Hindlimb muscle (tissue), 1 donor: ENCODE measurements at places on chromosomes 5 and 9.

GRCh38 chr5:54087436-54087835 is 222.9 kb downstream of the ARL15 start:
- no peak for DNase-seq

DNA sequence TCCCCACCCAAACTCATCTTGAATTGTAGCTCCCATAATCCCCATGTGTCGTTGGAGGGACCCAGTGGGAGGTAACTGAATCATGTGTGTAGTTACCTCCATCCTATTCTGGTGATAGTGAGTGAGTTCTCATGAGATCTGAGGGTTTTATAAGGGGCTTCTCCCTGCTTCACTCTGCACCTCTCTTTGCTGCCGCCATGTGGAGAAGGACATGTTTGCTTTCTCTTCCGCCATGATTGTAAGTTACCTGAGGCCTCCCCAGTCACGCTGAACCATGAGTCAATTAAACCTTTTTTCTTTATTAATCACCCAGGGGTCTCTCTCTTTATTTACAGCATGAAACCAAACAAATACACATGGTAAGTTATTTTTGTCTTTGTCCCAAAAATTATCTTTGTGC is 726.1 kb downstream of the CDH18 start:
- no peak for DNase-seq

- DNase-seq: no peak
Observed at GRCh38 chr9:114733816-114734215, 51.8 kb upstream of the TEX48 start.

DNA sequence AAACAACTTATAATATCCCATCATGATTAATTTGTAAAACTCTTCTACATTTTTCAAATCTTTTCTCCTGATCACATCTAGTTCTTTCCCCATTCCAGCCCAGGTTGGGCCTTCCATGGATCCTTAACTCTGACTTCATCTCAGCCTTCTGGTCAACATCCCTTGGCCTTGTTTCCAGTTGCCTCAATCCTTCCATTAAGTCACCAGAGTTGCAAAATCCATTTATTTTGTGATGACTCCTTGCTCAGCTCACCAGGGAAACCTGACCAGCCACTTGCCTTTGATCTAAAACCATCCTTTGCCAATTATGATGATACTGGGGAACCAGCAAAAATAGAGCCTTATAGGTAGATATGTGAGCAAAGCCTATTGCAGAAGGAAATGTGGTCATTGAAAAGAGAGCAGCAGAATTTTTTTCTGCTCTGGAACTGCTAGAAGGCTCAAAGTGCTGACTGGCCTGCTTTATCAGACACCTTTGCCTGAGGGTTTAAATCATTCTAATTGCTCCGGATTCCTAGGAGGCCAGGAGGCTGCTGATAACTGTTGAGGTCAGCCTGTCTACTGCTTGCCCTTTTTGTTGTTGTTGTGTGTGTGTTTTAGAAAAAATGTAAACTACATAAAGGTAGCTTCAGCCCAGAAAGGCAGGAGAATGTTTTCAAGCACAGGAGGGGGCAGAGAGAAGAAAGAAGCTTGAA is 512.2 kb upstream of the GRIA1 start:
- DNase-seq: no peak

DNA sequence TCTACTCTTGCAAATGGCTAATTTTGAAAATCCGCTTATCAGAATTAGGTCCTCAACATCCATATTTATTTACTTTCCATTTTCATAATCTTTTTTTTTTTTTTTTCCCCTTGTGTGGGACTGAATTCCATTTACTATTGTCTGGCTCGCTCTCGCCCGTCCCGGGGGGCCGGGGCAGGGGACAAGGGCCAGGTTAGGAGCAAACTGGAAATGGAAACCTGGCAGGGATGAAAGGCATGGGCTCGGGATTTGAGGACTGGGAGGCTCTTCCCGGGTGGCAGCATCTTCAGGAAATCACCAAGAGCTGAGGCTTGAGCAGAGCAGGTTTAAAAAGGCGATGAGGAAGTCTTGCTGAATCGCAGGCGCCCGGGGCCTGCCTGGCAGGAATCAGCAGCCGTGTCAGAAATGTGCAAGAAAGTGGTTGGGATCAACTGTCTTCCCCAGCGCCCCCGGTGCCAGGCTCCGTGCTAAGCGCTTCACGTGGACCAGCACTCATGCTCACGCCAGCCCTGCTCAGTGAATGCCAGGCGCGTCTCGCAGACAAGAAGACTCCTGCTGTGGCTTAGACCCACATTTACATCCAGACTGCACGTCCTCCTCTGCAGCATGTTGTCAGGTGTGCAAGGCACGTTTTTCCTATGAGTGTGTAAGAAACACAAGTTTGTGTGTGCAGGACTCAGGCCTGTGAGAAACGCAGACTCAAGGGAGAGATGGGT is 66.3 kb upstream of the UNC5A start:
- no peak for DNase-seq

DNA sequence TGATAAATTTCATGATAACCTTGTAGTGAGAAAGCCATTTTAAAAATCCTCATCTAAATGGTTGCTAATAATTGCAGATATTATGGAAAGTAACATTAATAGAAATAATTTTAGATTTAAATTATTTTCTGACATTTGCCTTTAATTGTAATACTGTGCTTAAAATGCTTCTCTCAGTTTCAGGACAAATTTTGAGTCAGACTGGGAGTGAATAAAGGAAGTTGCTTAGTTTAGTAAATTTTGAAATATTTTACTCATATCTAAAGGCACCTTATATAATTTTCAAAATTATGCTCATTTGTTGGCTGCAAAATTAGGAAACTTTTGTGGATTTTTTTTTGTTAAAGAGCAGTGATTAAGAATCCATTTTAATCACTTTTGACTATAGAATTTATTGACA is 93.8 kb downstream of the CSNK1G3 start:
- DNase-seq: no peak

DNA sequence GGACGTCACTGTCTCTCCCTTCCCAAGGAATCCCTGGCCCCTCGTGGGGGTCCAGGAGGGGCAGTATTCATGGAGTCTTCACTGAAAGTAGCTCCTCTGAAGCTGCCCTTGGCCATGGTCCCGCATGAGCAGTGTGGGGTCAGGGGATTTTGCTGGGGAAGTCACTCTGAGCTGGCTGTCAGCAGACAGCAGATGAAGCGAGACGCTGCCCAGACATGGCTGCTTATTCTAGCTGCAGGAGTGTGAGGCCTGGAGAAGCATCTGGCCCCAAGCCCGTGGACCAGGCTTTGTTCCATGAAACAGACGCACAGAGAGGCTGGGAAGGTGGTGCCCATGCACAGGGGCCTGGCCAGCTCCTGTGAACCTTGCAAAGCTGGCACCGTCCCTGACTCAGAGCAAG is 21.5 kb upstream of the ASS1 start:
- peak; percentile 46 for DNase-seq

- DNase-seq: peak; percentile 20
Observed at GRCh38 chr5:160747987-160748386, 104.0 kb downstream of the ATP10B start.

GRCh38 chr9:119095072-119095471 is 274.2 kb downstream of the BRINP1 start:
- no peak for DNase-seq

DNA sequence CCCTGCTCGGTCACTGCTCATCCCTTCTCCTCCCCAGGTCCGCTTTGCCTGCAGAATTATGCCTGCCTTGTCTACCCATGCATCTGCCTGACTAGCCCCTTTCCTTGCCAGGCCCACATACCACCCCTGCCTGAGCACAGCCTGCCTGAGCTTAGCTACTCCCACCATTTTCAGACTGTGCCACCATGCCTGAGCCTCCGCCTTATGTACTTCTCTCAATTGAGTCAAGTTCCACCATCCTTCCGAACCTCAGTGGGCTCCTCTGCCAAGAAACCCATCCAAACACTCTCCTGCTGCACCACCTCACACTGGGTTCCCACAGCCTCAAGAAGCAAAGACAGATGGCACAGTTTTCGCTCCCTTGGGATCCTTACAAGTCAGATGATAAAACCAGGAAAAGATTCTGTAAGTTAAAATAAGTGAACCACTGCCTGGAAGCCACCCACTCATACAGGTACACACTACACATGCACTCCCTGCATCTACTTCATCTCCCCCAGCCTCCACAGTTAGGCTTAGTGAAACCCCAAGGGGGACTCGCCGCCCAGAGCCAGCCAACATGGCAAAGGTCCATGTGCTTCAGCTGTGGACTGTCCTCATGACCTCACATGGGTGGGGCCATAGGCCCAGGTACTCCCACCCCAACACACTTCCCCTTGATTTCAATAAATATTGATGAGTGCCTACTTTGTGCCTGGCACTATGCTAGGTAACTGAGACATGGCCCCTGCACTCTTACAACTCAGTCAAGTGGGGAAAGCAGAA is 23.1 kb downstream of the P4HA2 start:
- no peak for DNase-seq

- DNase-seq: no peak
Observed at GRCh38 chr5:139276426-139276825, 17.1 kb upstream of the MATR3 start.

- no peak for DNase-seq
Observed at GRCh38 chr9:83563360-83563759, 25.2 kb upstream of the FRMD3 start.

DNA sequence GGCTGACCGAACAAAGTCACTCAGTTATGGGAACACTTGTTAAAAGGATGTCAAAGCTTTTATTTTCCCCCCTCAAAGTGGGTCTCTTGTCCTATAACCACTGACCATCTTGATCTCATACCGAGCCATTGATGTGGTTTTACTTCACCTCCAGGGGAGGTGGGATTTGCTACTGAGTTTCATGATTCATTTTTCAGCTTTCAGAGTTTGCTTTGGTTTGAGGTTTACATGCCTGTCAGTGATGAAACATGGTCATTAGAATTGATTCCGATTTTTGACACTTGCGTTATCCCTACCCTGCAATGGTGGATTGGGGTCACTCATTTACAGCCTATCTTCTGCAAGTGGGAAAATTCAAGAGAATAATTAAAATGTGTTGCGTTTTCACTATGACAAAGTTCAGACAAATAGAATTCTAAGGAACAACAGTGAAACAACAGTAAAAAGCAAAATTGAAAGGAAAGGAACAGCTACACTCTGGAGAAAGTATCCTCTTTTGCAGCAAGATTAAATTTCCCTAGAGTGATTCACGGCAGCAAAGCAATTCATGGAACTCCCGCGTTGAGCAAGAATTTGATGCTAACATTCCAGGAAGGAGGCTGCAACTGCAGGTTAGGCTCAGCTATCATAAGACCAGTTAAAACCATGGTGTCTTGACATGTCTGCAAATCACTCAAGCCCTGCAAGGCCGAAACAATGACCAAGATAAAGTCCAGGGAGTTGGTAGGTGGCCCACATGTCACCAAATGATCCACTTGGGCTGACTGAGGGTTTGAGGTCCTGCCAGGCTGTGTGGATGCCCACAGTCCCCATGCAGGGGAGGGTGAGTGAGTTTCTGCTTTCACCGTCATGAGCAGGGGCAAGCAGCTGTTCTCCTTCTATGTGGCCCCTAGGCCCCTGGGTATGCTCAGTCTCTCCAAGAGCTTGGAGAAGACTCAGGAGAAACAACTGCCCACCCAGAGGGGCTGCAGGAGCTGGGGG is 9.4 kb downstream of the GADD45G start:
- DNase-seq: no peak

DNA sequence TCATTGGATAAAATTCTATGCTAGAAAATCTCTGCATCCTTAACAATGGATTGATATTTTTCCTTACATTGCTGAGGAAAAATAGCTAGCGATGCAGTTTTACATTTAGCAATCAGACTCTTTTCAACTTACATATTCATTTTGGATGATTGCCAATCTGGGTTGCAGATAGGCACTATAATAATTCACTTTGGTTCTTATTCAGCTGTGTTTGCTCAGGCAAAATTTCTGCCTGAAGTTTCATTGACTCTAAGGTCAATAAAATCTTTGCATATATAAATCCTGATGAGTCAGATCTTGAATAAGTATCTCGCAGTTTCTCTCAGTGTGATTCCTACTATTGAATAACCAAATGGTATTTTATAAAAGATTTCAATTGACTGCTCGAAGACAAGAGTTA is 1105.8 kb downstream of the CDH18 start:
- DNase-seq: no peak

- no peak for DNase-seq
Observed at GRCh38 chr5:66151030-66151429, 6.9 kb downstream of the SREK1 start.

DNA sequence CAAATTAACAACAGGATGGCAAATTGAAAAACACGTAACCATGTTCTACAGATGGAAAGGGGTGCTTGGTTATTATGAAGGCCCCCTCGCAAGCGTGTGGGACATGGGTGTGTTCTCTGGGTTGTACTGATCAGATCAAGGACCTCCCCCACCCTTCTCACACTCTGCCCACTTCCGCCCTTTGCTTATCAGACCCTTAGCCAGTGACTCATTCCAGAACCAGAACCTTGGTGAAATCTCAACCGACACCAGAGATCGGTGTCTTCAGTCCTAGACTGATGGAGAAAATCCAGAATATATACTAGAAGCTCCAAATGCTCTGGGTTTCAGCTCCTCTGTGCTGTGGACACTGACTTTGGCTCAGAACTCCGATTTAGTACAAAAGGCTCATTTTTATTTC is 64.9 kb downstream of the PTTG1 start:
- DNase-seq: no peak

DNA sequence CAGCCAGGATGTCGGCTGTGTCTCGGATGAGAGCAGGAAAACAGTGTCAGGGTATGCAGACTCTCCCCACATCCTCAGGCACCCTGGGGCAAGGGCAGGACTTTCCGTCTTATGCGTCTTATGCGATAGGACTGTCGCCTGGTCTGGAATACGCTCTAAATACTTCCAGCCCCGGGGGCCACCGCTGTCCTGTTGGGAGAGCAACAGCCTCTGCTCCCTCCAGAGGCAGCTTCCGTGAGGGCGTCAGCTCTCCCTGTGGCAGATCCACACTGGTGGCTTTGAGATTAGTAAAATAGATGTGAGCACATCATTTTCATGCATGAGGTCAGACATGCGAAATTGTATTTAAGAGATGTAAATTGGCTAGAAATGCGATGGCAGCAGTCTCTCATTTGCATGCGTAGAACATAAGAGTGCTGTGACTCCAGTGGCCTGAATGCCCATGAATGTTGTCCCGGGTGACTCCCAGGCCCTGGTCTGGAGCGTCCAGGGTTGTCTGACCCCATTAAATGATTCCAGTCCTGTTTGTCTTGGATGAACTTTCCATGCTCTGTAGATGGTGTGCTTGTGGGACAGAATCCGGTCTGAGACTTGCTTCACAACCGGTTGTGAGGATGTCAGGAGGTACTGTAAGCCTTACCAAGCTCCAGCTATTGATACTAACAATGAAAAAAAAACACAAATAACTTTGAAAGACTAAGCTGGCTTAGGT is 228.2 kb downstream of the SYK start:
- DNase-seq: no peak
